Stimulated activated CD4-positive, alpha-beta T cell treated with anti-CD3 and anti-CD28 coated beads, Interleukin-1b, Interleukin-23, amount 100 ng/mL, for 1 hour (primary cell): ENCODE measurements at places on chromosomes 11 and 22.
A peak's percentile ranks its signal among the peaks of the same experiment; 100 is the strongest.

GRCh38 chr11:1863352-1864216, 10.7 kb downstream of the LSP1 start:
- DNase-seq = no peak

GRCh38 chr11:85694385-85694980, 8.5 kb upstream of the CCDC89 start:
- DNase-seq = no peak

DNA sequence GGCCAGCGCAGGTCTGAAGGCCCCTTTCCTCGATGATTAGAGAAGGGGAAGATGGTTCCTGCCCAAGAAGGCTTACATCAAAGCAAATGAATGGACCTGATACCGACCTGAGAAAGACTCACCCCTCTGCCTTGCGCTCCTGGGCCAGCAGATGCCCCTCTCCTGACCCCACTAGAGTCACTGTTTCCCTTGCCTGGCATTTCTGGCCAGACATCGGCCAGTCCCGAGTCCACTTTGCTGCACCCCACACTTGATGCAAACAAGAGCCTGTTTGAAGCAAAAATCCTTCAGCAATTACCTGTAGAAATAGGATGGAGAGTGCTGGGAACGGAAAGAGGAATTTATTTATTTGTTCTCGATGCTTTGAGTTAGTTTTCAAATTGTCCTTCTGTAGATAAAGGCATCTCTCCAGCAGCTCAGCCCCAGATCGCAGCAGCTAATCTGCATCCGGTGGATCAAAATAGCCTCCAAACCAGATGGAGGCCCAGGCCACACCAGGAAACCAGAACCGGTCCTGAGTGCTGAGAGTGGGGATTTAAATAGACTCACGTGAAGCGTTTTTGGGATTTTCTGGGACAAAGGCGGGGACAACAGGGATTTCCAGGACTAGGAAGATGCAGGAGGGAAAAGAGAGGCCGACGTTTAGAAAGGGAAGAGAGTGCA, 148.6 kb downstream of the TRIM29 start:
- DNase-seq = no peak

- DNase-seq = no peak
Measured at GRCh38 chr11:2800655-2801531, 84.7 kb downstream of the CDKN1C start.

DNA sequence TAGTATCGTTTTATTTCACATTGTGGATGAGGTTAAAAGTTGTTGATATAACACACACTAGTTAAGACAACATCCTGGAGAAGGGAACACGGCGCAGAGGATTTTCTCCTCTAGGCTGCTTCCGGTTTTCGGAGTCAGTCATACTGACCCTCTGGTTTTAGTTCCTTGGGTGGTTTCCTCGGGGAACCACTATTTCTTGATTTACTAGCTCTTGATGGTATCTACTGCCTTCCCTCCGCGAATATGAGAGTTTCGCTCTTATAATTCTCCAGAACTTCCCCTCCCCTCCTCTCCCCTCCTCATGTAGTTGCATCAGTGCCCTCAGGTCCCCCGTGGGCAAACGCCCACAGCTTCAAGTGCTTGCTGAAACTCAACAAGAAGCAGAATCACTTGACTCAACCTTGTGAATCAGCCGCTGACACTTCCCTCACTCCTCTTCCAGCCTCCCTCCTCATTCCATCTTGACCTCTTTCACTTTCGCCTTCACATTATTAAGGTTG, 15.9 kb upstream of the APOBEC3A start:
- DNase-seq = peak; percentile 45

DNA sequence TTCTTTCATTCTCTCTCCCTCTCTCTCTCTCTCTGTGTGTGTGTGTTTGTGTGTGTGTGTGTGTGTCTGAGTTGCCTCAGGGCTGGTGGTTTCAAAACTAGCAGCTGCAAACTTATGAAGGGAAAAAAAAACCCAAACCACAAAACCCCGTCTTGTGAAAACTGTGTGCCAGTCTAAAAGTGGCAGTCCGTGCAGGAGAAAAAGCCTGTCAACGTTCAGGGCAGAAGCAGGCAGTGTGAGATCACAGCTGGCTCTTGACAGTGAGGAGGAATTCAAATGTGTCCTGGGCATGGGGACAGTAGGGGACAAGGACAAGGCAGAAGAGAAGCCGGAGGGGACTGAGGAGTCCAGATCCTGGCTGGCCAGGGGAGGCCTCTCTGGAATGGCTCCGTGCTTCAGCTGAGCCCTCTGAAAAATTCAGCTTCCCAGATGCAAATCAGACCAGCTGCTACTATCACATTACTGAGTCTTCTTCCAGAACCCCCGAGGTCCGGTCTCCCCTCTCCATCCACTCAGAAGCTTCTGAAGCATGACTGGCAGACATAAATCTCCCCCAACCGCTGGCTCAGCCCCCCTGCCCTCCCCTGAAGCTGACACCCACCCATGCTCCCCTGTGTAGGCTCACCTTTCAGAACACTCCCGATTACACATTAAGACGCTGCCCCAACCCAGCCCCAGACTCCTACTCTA, 31.9 kb downstream of the FLI1 start:
- DNase-seq = peak; percentile 26

GRCh38 chr11:103994094-103994493, 42.3 kb upstream of the DDI1 start:
- no peak for DNase-seq

DNA sequence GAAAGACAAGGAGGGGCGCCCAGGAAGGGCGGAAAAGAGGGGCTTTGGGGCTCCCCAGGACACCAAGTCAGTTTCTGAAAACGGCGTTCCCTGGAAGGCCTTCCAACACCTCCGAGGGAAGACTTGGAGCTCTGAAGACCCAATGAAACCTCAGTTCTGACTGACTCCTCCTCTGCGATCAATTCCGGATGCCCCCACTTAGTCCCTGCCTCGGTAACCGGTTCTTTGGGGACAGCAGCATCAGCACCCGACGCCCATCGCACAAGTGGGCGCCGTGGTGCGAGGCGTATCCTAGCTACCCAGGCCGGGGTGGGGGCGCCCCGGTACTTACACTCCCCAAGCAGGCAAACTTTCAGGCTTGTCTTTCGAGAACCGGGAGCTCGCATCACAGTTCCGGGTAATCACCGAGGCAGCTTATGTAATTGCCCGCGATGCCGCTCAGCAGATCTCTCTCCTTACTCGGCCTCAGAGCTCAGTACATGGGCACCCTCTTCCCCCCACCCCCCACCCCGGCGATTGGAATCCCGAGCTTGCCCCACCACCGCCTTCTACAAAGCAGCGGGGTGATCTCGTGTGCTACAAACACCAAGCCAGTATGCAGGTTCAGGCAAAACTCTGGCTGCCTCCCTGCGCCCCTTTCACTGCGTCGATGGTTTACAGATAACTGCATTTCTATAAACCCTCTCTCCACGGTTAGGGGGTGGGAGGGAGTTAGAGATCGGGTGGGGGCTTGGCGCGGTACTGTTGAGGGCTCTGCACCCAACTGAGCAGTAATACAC, 2.0 kb downstream of the TENM4 start:
- no peak for DNase-seq

GRCh38 chr11:68690671-68691401, 6.5 kb downstream of the GAL start:
- DNase-seq = no peak

DNA sequence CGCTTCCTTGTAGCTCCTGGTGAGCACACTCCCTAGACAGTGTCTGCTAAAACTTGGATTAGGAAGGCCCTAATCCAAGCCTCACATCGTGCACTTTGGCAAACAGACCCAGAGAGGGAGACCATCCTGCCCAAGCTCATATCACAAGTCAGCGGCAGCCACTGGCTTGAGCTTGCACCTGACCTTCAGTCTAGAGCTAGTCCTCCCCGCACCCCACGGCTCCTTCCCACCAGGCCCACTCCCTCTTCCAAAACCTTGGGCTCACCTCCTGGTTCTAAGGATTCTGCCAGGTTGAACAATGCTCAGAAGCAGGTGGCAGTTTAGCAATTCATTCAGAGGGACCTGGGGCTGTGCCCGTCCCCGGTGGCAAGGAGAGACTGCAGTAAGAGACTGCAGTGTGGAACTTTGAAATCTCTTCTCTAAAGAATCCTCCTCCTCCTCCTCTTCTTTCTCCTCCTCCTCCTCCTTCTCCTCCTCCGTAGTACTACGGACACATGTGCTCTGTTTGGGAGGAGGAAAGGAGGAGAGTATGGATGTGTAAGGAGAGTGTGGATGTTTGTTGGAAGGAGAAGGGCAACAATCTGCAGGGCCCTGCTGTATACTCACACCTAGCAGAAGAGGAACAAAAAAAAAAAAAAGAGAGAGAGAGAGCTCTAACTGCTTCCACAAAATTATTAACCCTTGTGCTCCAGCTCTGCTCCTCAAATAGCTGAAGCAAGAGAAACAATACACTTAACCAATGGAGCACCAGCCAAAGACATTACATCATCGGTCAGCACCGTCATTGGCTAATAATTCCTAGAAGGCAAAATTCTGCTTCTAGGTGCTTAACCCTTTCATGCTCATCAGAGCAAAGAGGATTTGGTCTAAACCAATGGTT, 6.0 kb downstream of the SYN3 start:
- DNase-seq = no peak

DNA sequence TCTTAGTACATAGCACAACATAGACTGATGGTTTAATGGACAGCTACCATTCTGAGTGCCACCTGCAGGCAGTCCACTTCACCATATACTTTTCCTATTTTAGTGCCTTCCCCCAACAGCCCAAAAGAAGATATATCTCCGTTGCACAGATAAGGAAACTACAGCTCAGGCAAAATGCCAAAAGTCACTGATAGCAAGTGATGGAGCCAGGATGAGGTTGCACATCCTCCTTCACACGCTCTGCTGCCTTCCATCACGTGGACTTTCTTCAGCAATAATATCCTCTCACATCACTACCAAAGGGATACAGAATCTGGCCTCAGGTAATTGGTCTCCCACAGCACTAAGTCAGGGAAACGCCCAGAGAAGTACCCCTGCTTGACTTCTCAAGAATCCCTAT, 7.5 kb downstream of the TCF20 start:
- no peak for DNase-seq

GRCh38 chr11:44611088-44611487, 45.6 kb downstream of the CD82 start:
- no peak for DNase-seq

- no peak for DNase-seq
Measured at GRCh38 chr11:112404112-112404511, 143.5 kb upstream of the PLET1 start.

DNA sequence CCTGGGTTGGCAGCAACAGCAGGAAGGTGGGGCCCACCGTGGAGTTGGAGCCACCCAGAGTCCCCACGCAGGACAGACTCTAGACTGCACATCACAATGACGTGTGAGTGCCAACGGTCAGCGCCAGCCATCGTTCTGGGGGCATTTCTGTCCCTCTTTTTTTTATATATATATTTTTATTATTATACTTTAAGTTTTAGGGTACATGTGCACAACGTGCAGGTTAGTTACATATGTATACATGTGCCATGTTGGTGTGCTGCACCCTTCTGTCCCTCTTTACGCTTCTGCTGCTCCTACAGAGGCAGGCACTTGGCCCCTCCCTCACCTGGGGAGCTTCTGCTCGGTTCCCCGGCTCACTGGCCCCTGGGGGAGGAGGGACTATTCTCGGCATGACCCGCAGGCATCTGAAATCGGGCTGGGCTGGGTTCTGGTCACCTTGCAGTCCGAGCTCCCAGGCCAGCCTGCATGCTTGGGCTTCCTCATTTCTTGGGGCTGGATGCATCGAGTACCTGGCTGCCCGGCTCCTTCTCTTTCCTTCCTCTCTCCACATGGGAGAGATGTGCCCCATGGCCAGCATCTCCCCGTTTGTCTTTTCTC, 787.4 kb downstream of the TBC1D22A start:
- no peak for DNase-seq

DNA sequence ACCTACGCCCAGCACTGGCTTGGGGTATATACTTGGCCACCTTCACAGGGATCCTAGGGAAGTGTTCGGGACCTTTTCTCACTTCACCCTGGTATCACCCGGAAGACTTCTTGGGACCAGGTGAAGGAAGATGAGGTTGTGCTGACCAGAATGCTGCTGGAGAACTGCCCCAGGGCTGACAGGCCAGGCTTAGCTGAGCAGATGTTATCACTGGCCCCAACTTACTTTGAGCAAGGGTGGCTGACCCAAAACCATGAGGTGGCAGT, 4.5 kb downstream of the FTH1 start:
- no peak for DNase-seq

- no peak for DNase-seq
Measured at GRCh38 chr11:78224906-78225420, 36.2 kb downstream of the USP35 start.

DNA sequence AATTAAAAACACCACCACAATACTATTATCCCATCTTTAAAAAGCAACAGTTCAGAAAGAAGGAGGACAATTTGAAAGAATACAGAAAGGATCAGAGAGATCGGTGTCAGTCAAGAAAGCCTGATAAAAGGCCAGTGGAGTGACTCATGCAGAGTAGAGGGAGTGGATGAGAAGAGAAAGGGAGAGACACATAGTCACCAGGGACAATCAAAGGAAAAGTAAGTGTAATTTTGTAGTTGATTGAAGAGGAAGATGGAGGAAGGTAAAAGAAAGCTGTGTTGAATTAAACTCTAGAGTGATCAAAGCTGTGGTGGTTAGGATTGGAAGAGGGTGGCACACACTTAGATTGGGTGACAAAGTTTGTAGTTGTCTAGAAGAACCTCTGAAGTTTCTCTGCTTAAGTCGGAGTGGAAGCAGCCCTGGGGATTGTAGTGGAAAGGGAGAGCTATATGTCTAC, 14.1 kb downstream of the SPECC1L start:
- no peak for DNase-seq

DNA sequence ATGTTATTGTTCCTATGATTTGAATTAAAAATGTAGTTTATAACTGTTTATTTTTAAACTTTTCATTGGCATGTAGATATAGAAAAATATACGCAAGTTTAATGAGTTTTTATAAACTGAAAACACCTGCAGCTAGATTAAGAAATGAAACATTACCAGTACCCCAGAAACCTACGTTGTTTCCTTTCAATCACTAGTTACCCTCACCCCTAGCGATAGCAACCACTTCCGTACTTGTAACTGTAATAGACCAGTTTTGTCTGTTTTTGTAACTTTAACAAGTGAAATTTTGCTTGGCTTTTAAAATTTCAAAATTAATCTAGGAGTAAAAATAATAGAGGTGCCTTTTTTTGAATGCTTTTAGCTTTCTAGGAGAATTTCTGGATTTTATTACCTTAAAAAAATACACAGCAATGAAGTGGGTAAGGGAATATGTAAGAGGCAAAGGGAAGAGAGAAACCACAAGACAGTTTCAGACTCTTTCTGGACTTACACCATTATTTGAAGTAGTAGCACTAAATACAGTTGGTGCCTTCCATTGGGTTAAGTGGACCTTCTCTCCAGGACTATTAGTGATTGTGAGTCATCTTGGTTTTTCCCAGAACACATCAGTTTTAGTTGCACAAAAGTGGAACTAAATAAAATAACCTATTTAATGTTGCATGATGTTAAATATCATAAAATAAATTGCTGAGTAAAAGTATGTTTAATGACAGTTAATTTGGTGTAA, 18.7 kb upstream of the NAT10 start:
- DNase-seq = no peak
